ENCODE measurements at places on chromosomes 6 and 20.
A peak's percentile ranks its signal among the peaks of the same experiment; 100 is the strongest.

GRCh38 chr6:108526739-108527174 is 34.0 kb upstream of the FOXO3 start:
- H3K27ac ChIP-seq = no peak overlapping the region
- no peaks in the 10 kb centered on the region for H3K27me3 ChIP-seq
- no peaks in the 10 kb centered on the region for H3K36me3 ChIP-seq
- peak; percentile 69 for DNase-seq

DNA sequence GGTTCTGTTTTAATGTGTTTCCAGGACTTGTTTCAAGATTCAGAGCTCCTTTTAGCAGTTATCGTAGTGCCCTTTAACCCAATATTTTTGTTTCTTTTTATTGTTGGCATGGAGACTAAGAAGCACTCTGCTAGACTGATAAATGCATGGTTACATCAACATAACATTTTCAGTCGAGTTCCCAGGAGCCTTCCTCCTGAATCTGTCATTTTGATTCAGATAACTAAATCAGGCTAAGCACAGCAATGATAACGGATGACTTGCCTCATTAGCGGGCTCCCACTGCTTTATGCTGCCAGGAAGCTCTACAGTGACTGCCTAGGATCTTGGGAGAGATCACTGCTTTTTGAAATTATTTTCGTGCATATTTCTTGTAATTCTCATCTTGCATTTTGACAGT is 772.8 kb upstream of the GJE1 start:
- H3K27ac ChIP-seq = no peak overlapping the region
- H3K36me3 ChIP-seq = no peaks in the 10 kb centered on the region
- H3K4me1 ChIP-seq = no peaks in the 10 kb centered on the region
- no peak overlapping the region for H3K4me3 ChIP-seq
- H3K27me3 ChIP-seq = no peaks in the 10 kb centered on the region

DNA sequence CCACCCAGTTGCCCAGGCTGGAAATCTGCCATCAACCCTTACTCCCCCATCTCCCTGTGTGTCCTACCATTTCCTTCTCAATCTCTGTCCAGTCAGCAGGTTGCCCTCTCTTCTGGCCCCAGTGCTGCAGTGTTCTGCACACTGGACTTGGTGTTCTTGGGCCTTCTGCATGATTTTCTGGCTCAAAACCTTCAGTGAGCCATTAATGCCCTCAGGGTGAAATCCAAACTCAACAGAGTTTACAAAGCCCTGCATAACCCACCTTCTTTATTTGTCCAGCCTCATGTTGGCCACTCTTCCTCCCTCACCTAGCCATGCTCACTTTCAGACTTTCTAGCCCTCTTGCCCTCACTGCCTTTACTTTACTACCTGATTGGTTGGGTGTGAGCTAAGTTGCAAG is 5.0 kb upstream of the GSTA3 start:
- H3K4me3 ChIP-seq = no peak overlapping the region
- H3K4me1 ChIP-seq = no peaks in the 10 kb centered on the region
- no peak overlapping the region for H3K27ac ChIP-seq
- no peaks in the 10 kb centered on the region for H3K27me3 ChIP-seq
- H3K36me3 ChIP-seq = no peaks in the 10 kb centered on the region

- no peaks in the 10 kb centered on the region for H3K27me3 ChIP-seq
- no peak for DNase-seq
- H3K4me1 ChIP-seq = no peaks in the 10 kb centered on the region
- no peak overlapping the region for H3K4me3 ChIP-seq
- no peaks in the 10 kb centered on the region for H3K36me3 ChIP-seq
- no peak overlapping the region for H3K27ac ChIP-seq
Observed at GRCh38 chr6:155580904-155581303, 125.3 kb upstream of the NOX3 start.

- no peaks in the 10 kb centered on the region for H3K4me1 ChIP-seq
- no peak overlapping the region for H3K27ac ChIP-seq
- H3K27me3 ChIP-seq = no peaks in the 10 kb centered on the region
- H3K36me3 ChIP-seq = no peaks in the 10 kb centered on the region
- H3K4me3 ChIP-seq = no peak overlapping the region
Observed at GRCh38 chr20:50328222-50328979, 137.8 kb downstream of the CEBPB start.

- peak; percentile 75 for DNase-seq
- H3K27ac ChIP-seq = no peak within 1 kb of the TSS
- no peaks in the 10 kb centered on the region for H3K27me3 ChIP-seq
- no peak within 1 kb of the TSS for H3K4me3 ChIP-seq
Observed at GRCh38 chr6:27312146-27312949, at the start of gene POM121L2. POM121L2 (minus strand) TSS chr6:27312273; CDS start chr6:27312170, 103 bp downstream.

GRCh38 chr6:122365775-122366403 is 33.6 kb upstream of the HSF2 start:
- no peaks in the 10 kb centered on the region for H3K36me3 ChIP-seq
- H3K27me3 ChIP-seq = no peaks in the 10 kb centered on the region
- no peaks in the 10 kb centered on the region for H3K4me1 ChIP-seq

DNA sequence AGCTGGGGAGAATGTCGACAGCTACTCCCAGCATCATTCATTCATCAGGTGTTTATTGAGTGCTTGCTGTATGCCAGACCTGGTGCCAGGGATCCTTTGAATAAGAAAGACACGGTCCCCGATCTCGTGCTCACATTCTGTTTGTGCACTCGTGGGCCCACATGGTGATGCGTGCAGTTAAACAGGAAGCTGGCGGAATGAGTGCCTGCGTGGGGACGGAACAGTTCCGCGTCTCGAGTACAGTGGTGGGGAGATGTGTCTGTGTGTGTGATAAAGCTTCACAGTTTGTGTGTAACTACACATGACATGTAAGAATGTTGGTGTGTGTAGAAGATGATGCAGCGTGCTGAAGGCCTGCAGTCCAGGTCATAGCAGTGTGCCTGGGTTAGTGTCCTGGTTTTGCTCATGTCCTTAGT is 6.5 kb downstream of the RBM38 start:
- peaks cover 60% of the 10 kb centered on the region for H3K36me3 ChIP-seq
- H3K4me3 ChIP-seq = peak overlapping the region; percentile 99
- H3K27me3 ChIP-seq = no peaks in the 10 kb centered on the region

DNA sequence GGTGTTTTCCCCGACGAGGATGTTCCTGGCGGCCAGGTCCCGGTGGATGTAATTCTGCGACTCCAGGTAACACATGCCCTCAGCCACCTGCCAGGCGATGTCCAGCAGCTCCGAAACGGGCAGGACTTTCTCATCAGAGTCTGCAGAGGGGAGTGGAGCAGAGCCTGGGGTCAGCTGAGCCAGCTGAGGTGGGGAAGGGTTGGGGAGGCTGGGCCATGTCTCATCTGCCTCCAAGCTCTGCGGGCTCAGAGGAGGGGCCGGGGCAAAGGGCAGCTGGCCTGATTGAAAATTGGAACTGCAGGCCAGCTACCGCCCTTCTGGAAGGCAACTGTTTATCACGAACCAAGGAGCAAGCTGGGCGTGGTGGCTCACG is 6.4 kb downstream of the PTK6 start:
- no peaks in the 10 kb centered on the region for H3K36me3 ChIP-seq
- H3K27ac ChIP-seq = no peak overlapping the region
- no peak for DNase-seq

DNA sequence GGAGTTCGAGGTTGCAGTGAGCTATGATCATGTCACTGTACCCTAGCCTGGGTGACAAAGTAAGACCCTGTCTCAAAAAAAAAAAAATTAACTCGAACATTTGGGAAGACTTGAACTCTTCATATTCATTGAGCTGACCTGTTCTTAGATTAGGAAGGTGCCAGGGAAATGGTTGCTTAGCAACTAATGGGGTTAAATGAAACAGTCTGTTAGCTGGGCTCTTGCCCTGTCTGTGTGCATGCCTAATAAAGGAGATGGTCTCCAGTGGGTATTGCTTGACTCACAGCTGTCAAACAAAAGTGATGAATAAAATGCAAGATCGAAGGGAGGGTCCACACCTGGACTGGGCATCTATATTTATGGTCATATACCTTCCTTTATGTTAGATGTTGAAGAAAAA is 101.8 kb downstream of the KLHL32 start:
- DNase-seq = no peak
- H3K36me3 ChIP-seq = no peaks in the 10 kb centered on the region
- no peak overlapping the region for H3K27ac ChIP-seq
- no peaks in the 10 kb centered on the region for H3K27me3 ChIP-seq

GRCh38 chr6:154113392-154113791 is 74.4 kb downstream of the OPRM1 start:
- no peak for DNase-seq
- H3K4me3 ChIP-seq = no peak overlapping the region
- no peaks in the 10 kb centered on the region for H3K27me3 ChIP-seq
- no peak overlapping the region for H3K27ac ChIP-seq
- H3K4me1 ChIP-seq = no peaks in the 10 kb centered on the region

DNA sequence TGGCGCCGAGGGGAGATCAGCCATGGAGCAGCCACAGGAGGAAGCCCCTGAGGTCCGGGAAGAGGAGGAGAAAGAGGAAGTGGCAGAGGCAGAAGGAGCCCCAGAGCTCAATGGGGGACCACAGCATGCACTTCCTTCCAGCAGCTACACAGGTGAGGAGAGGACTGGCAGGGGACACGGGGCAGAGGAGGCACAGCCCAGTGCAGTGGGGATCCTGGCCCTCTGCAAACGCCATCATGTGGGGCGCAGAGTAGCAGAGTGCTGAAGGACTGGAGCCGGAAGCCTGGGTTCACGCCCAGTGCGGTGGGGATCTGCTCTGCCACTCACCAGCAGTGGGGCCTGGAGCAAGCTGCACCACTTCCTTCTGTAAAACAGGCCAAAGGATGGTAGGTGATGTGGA is 41.1 kb upstream of the FANCE start:
- no peak overlapping the region for H3K4me3 ChIP-seq
- no peak for DNase-seq
- peaks cover 7% of the 10 kb centered on the region for H3K4me1 ChIP-seq
- H3K27me3 ChIP-seq = no peaks in the 10 kb centered on the region
- no peaks in the 10 kb centered on the region for H3K36me3 ChIP-seq

- H3K27ac ChIP-seq = no peak overlapping the region
- H3K36me3 ChIP-seq = no peaks in the 10 kb centered on the region
- no peak for DNase-seq
Observed at GRCh38 chr6:133644892-133645619, 243.9 kb upstream of the TCF21 start.

DNA sequence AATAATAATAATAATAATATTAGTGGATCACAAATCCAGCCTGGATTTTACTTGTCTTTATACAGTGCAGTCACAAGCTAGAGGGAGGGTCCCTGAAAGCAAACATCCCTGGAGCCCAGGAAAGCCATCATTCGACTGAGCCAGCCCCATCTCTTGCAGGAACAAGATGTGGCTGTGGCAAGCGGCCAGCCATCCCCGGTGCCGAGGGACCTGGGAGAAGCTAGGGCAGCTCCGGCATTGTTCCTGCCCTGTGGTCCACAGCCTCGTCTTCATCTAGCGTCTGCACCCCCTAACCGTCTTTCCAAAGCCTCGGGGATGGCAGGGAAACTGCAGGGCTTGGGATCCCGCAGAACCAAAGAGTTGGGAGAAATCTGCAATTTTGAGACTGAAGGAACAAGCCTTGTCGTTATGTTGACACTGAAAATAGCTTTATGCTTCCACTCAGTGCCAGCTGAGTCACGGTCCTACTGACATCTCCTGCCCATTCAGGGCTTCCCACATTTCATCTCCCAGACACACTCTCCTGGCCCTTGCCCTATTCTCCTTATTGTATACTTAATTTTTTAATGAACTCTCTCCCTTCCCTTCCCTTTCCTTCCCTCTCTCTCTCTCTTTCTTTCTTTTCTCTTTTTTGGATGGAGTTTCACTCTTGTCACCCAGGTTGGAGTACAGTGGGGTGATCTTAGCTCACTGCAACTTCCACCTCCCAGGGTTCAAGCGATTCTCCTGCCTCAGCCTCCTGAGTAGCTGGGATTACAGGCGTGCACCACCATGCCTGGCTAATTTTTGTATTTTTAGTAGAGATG is 62.5 kb upstream of the ZNFX1 start:
- H3K4me1 ChIP-seq = no peaks in the 10 kb centered on the region
- H3K27me3 ChIP-seq = no peaks in the 10 kb centered on the region
- DNase-seq = no peak
- H3K36me3 ChIP-seq = no peaks in the 10 kb centered on the region

DNA sequence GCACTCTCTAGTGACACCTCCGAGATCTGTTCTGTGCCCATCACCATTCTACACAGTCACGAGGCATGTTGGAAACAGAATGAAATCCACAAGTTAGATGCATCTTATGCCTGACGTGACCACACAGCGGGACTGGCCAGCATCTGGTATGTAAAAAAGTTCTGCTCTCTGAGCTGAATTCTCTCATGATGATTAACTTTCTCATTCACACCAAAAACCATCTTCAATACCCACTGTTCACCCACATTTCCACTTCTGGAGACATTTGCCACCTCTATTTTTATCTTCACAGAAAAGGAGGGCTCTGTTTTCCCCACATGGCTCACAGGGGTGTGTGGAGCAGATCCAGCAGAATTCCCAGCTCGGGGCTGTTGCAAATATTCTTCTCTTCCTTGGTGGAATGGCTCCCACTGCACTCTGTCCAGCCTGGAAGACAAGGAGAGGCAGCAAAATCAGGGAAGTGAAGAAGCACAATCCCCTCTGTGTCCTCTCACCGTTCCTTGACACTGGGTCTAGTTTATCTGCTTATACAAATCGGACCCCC is 303.4 kb downstream of the TAF4 start:
- peaks cover 12% of the 10 kb centered on the region for H3K4me1 ChIP-seq
- no peaks in the 10 kb centered on the region for H3K36me3 ChIP-seq
- H3K27me3 ChIP-seq = no peaks in the 10 kb centered on the region

- no peaks in the 10 kb centered on the region for H3K27me3 ChIP-seq
- H3K36me3 ChIP-seq = no peaks in the 10 kb centered on the region
- no peak for DNase-seq
- H3K4me1 ChIP-seq = no peaks in the 10 kb centered on the region
- H3K27ac ChIP-seq = no peak overlapping the region
Observed at GRCh38 chr6:131754715-131755567, 44.1 kb upstream of the CTAGE9 start.

DNA sequence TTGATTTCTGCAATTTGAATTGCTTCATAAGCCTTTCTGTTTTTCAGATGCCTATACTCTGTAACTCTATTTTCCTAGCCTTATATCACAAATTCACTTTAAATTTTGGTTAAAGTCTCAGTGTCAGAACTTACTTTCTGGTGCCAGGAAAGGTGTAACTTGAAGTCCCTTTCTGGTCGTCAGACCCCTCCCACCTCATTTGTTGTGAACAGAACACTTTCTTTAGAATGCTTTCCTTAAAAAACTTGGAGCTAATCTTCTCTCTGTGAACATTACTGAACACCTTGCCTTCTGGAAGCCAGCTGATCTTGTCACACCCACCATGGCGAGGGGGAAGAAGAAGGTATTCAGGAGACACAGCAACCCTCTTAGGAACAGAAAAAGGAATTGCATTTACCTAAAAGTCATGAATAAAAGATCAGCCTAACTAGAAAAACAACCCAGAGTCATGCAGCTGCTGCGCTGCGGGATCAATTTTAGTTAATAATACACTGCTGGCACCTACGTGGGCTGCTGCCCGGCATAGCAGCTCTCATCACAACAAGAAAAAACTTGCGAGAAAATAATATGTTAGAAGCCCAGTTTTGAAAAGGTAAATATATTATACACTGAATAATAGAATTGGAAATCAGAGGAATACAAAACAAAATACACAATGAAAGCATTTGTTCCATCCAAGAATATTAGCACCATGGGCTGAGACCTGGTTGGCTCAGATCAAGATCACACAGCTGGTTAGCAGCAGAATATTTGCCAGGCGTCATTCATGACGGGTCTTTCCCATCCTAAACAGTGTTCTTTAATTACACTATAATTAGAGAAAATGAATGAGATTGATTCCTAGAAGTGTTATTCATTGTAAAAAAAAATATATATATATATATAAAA is 5.8 kb upstream of the FAM217A start:
- DNase-seq = no peak
- no peak overlapping the region for H3K4me3 ChIP-seq
- H3K36me3 ChIP-seq = no peaks in the 10 kb centered on the region

Measured in Karpas-422 (cell line).